ENCODE measurements at places on chromosomes 4 and X. TPM values are rescaled to one million over a fixed set of nuclear protein-coding genes. Genes with fewer than 3 reads are reported as not detected.

PRAF2 gene
- 43.5 TPM for total RNA-seq

KIT gene
- not detected for total RNA-seq

TMSB15C gene
- 0.26 TPM for total RNA-seq

YIPF7 gene
- not detected for total RNA-seq

AFP gene
- 1.7 TPM for total RNA-seq

ADAMTS3 gene
- not detected for total RNA-seq

CYSLTR1 gene
- not detected for total RNA-seq

SERTM2 gene
- not detected for total RNA-seq

All from A549 treated with CpdA at 1 μM for 4 hours (cell line).